ENCODE measurements at places on chromosomes 4 and X.

GRCh38 chrX:68416592-68416991 lies 16.7 kb downstream of the OPHN1 start:
- DNase-seq, result no peak

DNA sequence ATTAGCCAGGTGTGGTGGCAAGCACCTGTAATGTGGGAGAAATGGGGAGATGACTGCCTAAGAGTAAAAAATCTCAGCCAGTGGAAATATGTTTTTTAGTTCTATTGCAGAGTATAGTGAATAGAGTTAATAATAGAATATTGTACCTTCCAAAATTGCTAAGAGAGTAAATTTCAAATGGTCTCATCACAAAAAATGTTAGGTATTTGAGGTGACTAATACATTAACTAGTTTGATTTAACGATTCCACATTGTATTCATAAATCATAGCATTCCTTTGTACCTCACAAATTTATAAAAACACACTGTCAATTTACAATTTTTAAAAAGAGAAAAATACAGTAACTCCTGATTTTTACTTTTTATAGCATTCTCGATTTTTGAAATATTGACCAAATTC lies 681.5 kb upstream of the EPHA5 start:
- DNase-seq, result no peak

DNA sequence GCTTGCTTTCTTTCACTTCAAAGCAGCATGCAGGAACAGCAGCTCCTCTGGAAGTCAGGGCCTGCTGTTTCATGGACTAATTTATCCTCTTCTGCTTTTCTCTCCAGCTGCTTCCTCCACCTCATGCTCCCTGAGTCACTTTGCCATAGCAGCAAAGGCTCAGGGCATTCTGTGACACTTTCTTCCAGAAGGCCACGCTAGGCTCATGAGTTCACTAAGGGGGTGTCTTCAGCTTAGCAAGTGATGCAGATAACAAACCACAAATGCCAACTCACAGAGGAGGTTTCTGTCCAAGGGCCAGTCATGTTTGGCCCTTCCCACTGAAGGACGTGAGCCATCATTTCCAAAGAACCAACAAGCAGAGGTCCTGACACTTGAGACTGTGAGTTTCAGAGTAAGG lies 200.2 kb downstream of the ADGRA3 start:
- DNase-seq, result no peak

- DNase-seq, result no peak
Measured at GRCh38 chr4:101730291-101731117, 60.0 kb upstream of the BANK1 start.

DNA sequence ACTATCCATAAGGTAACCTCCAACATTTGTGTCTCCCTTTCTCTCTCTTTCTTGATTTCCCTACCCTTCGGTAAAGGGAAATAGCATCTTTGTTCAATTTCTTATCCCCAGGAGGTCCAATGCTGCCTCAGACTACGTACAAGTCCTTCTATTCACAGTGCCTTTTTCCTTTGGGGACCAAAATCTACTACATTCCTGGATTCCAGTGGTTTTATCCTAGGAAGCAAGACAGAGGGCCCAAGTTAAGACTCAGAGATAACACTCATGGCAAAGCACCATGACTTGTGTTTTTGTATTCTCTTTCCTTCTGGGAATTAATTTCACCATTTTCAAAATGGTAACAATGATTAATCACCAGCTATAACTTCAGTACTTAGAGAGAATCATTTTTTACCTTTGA lies 10.6 kb downstream of the G3BP2 start:
- DNase-seq, result no peak

DNA sequence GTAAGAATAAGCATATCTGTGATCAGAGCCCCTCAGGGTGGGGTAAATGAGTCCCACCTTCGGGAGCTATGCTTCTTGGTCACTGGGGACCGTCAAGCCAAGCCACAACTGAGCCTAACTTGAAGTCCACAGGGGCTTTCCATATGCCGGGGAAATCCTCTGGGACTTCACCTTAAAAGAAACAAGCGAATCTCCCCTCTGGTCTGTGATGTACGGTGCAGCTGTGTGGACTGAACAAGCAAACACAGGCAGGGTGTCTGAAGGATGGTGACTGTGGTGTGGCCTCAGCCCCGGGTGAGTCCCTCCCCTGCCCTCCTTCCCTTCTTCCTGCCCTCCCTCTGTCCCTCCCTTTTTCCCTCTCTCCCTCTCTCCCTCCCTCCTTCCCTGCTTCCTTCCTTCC lies 29.7 kb upstream of the PPP2R2C start:
- DNase-seq, result no peak

DNA sequence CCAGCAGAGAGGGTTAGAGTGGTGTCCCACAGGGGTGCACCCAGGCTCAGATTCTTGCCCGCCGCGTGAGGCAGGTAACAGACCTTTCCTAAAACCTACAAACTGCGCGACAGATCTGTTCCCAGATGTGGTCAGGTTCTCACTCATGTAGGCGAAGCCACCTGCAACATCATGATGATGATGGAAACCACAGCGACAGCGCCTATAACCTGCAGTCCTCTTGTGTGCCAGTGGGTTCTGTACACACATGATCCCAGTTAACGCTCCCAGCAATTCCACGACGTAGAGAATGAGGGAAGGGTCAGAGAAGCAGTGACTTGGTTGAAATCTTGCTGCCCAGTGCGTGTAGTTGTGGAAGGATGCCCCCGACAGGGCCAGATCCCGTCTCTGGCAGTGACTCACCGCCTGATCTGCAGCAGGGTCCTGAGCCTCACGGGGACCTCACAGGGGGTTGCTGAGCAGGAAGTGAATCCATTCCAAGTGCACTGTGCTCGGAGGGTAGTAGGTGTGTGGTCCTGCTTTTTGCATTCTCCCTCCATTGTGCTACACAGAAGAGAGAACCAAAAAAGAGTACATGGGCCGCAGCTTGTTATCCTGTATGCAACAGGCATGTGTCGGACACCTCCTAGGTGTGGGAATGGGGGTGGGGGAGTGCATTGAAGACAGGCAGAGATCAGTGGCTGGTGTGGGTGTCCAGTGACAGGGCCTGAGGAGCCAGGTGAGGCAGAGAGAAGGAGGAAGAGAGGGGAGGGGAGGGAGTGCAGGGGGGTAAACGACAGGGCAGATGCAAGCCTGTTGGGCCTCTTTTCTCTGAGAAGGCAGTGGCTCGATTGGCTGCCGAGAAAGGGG lies 66.6 kb downstream of the MTMR1 start:
- no peak for DNase-seq

DNA sequence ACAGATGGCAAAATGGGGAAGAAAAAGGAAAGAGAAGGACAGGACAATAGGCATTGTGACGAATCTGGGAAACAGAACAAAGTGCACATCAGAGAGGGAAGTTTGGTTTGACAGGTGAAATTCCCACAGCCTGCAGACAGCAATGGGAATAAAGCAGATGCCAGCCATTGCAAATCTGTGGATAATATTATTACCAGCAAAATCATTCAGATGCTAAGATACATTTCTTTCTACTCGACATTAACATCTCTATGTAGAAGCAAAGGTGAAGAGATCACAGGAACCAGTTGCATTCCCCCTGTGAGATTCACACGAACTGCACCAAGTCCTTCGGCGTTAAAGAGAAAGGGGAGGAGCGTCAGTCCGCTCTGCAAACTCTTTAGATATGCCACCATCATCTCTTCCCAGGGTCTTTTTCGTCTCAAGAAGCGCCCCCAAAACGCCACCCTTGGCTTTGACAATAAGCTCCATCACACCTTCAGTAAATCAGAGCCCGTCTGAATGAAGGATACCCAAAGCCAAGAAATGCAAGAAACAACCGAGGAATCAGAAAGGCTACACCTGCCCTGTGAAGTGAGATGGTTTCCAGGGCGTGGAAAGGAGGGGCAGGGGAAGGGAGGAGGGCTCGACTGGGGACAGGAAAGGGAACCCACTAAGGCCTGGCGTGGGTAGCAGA lies 1.9 kb downstream of the NEUROG2 start:
- DNase-seq, result no peak

- no peak for DNase-seq
Measured at GRCh38 chr4:154416190-154416547, 75.4 kb downstream of the DCHS2 start.

DNA sequence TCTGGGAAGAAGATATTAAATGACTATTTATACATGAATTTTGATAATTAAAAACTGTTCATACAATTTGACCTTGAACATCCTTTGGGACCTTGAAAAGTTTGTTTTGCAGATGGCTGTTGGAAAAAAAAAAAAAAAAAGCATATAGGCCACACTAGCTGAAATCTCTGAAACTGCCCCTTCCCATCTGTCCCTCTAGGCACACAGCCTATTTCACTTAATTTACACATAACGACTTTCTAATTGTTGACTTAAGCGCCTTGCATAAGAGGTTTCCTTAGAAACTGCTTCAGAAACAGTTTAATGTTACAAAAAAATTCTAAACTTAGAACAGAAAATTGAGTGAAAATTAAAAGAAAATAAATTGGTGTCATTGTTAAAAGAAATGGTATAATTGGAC lies 131.0 kb downstream of the COX18 start:
- DNase-seq, result no peak

- no peak for DNase-seq
Measured at GRCh38 chr4:38560340-38560739, 103.7 kb upstream of the KLF3 start.

DNA sequence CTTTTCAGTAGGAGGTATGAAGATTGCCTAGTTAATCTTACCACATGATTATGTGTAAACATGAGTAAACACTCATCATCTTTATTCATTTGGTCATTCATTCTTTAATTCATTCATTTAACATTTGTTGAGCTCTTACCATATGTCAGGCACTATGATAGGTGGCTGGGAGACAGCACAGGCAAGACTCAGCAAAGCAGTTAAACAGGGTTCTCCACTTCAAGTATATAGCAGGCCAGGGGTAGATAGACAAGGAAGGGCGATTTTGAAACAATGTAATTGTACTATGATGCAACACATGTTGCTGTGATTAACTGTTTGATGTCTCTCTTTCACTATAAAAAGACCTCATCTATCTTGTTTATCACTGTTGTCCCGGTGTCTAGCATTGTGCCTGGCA lies 84.3 kb upstream of the GPR101 start:
- no peak for DNase-seq

DNA sequence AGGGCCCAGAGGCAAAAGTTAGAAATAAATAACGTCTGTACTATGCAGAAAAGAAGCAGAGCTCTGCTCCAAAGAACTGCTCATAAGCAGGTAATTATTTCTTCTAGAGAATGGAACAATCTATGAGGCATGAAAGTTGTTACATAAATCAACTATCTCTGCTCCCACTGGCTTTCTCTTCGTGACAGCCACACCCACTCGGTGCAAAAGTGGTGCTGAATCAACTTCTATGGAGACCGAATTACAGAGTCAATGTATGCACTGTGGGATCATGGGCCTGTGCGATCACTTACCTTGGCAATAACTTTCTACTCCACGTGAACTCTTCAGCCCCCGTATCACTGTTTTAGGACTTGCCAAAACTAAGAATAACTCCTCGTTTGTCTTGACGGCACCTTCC lies 99.4 kb upstream of the ATXN3L start:
- DNase-seq, result no peak
